A549 treated with ZK216348 at 1 μM for 4 hours (cell line): ENCODE measurements at places on chromosomes 1 and 21. TPM values are rescaled to one million over a fixed set of nuclear protein-coding genes. Genes with fewer than 3 reads are reported as not detected.

Gene F11R
- total RNA-seq = 43.1 to 66.6 TPM (median 47.2 TPM) in 5 replicates

Gene UBE2J2
- total RNA-seq = 38.1 to 48.8 TPM (median 48.1 TPM) in 5 replicates

Gene IL6R
- total RNA-seq = 19.1 to 25.8 TPM (median 25.0 TPM) in 5 replicates

Gene CD46
- 70.8 to 129 TPM (median 115 TPM) in 5 replicates for total RNA-seq

Gene SNX27
- total RNA-seq = 7.4 to 9.1 TPM (median 7.7 TPM) in 5 replicates

Gene RNU1-3
- not detected in 5 replicates for total RNA-seq

Gene CRYBG2
- 0.90 to 2.6 TPM (median 1.3 TPM) in 5 replicates for total RNA-seq

Gene KCNA2
- total RNA-seq = 0.02 to 0.18 TPM (median 0.05 TPM) in 3 of 5 replicates, not detected in the others

Gene CNKSR1
- total RNA-seq = 0.13 to 0.58 TPM (median 0.39 TPM) in 5 replicates

Gene CFHR2
- total RNA-seq = not detected in 5 replicates

Gene FOXD3
- 0.75 to 1.3 TPM (median 1.1 TPM) in 5 replicates for total RNA-seq

Gene ACTL8
- 1.3 to 1.9 TPM (median 1.6 TPM) in 5 replicates for total RNA-seq

Gene KRTAP21-1
- total RNA-seq = not detected in 5 replicates

Gene PKP1
- total RNA-seq = 0.04 TPM in 1 of 5 replicates, not detected in the others

Gene TMEM61
- 0.23 to 0.71 TPM (median 0.48 TPM) in 5 replicates for total RNA-seq

Gene NLRP3
- not detected in 5 replicates for total RNA-seq

Gene IGSF9
- 0.12 to 0.33 TPM (median 0.29 TPM) in 5 replicates for total RNA-seq

Gene NUF2
- total RNA-seq = 22.4 to 36.9 TPM (median 27.6 TPM) in 5 replicates

Gene HMGCL
- 11.5 to 13.9 TPM (median 13.2 TPM) in 5 replicates for total RNA-seq

Gene LGR6
- total RNA-seq = 0.40 to 1.8 TPM (median 0.62 TPM) in 5 replicates

Gene SPRR1A
- not detected in 5 replicates for total RNA-seq

Gene FAM3B
- not detected in 5 replicates for total RNA-seq

Gene ABCA4
- total RNA-seq = 0.04 to 0.13 TPM (median 0.09 TPM) in 3 of 5 replicates, not detected in the others

Gene CNIH3
- total RNA-seq = 0.31 to 0.72 TPM (median 0.68 TPM) in 5 replicates

Gene PDXK
- 214 to 343 TPM (median 296 TPM) in 5 replicates for total RNA-seq

Gene RNF186
- not detected in 5 replicates for total RNA-seq

Gene TNFRSF9
- 1.6 to 3.6 TPM (median 3.1 TPM) in 5 replicates for total RNA-seq

Gene HSD3B1
- not detected in 5 replicates for total RNA-seq

Gene OPRD1
- 0.02 to 0.08 TPM (median 0.03 TPM) in 5 replicates for total RNA-seq

Gene CR1L
- 0.41 TPM in 1 of 5 replicates, not detected in the others for total RNA-seq

Gene BRDT
- not detected in 5 replicates for total RNA-seq

Gene GPR25
- total RNA-seq = not detected in 5 replicates

Gene STUM
- total RNA-seq = not detected in 5 replicates

Gene MTX1
- total RNA-seq = 53.5 to 74.7 TPM (median 69.1 TPM) in 5 replicates

Gene HCRTR1
- total RNA-seq = not detected in 5 replicates

Gene AADACL4
- total RNA-seq = not detected in 5 replicates

Gene GJA8
- total RNA-seq = not detected in 5 replicates

Gene LSM10
- 30.6 to 46.9 TPM (median 45.1 TPM) in 5 replicates for total RNA-seq

Gene ABCG1
- total RNA-seq = 2.3 to 3.3 TPM (median 2.9 TPM) in 5 replicates

Gene NPHS2
- not detected in 5 replicates for total RNA-seq

Gene LZIC
- 20.1 to 32.6 TPM (median 22.2 TPM) in 5 replicates for total RNA-seq

Gene SPRR5
- not detected in 5 replicates for total RNA-seq

Gene YY1AP1
- 42.3 to 48.3 TPM (median 46.4 TPM) in 5 replicates for total RNA-seq

Gene ATAD3A
- total RNA-seq = 24.3 to 40.3 TPM (median 39.2 TPM) in 5 replicates
